ENCODE measurements at places on chromosomes 13 and 19. TPM values are rescaled to one million over a fixed set of nuclear protein-coding genes. Genes with fewer than 3 reads are reported as not detected.

- no peaks in the 10 kb centered on the region for H3K27me3 ChIP-seq
- no peak overlapping the region for H3K27ac ChIP-seq
- no peaks in the 10 kb centered on the region for H3K4me1 ChIP-seq
- no peaks in the 10 kb centered on the region for H3K36me3 ChIP-seq
- H3K4me3 ChIP-seq: no peak overlapping the region
Observed at GRCh38 chr19:48726556-48726955, 7.0 kb upstream of the MAMSTR start.

Gene PIAS4
- total RNA-seq: 17.0 TPM

Gene TMEM238
- total RNA-seq: 12.7 TPM

Gene CEACAM20
- total RNA-seq: 0.33 TPM
